ENCODE measurements at places on chromosomes 12 and 14.

GRCh38 chr12:12440784-12441428, 84.0 kb downstream of the BORCS5 start:
- no peak for DNase-seq

- DNase-seq = no peak
Observed at GRCh38 chr14:60166142-60166541, 944 bp upstream of the DHRS7 start.

GRCh38 chr12:77045183-77045582, 20.2 kb downstream of the E2F7 start:
- no peak for DNase-seq

- no peak for DNase-seq
Observed at GRCh38 chr12:30926243-30927221, at the start of gene TSPAN11. TSPAN11 (plus strand) TSS chr12:30926748; CDS start chr12:30953992, 27,244 bp downstream.

Measured in SK-MEL-5 (cell line).